ENCODE measurements at places on chromosomes 12 and 14.
A peak's percentile ranks its signal among the peaks of the same experiment; 100 is the strongest.

DNA sequence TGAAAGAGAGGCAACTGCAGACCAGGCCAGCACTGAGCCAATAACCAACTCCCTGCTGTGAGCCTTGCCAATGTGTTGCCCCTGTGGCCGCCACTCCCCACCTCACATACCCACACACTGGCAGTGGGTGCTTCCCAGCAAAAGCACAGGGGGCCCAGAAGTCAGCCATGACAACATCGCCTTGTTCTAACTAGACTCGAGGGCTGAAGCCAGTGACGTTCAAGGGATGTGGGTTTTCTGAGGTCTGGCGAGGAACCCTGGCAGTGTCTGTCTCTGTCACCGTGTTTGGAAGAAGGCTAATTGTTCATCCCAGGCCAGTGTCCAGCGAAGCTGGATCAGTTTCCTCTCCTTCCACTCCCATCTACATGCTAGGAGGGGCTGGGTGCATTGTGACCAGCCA, 311.8 kb upstream of the AMIGO2 start:
- peak; percentile 42 for DNase-seq

GRCh38 chr12:31590642-31591379, at the start of gene DENND5B:
DENND5B (minus strand) TSS chr12:31591136; CDS start chr12:31590832, 304 bp downstream.
- peak; percentile 20 for DNase-seq

GRCh38 chr12:6921996-6922946, 5.5 kb upstream of the ATN1 start:
- DNase-seq = no peak

GRCh38 chr12:95390932-95391331, 83.0 kb upstream of the METAP2 start:
- no peak for DNase-seq

- DNase-seq = no peak
Measured at GRCh38 chr12:89333564-89334252, 18.6 kb downstream of the DUSP6 start.

DNA sequence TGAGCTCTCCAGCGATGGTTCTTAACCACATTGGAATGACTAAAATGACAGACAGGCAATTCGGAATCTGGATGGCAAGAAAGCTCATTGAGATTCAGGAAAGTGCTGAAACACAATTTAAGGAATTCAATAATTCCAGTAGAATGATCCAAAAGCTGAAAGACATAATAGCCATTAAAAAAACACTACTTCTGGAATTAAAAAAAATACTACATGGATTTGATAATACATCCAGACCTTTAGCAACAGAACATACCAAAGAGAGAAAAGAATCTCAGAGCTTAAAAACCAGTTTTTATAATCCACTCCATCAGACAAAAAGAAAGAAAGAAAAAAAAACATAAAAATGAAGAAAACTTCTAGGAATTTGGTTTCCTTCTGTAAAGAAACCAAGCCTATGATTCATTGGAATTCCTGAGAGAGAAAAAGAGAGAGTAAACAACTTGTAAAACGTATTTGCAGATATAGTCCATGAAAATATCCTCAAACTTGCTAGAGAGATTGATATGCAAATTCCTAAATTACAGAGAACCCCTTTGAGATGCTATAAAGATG, 52.8 kb downstream of the SLCO1B1 start:
- no peak for DNase-seq

DNA sequence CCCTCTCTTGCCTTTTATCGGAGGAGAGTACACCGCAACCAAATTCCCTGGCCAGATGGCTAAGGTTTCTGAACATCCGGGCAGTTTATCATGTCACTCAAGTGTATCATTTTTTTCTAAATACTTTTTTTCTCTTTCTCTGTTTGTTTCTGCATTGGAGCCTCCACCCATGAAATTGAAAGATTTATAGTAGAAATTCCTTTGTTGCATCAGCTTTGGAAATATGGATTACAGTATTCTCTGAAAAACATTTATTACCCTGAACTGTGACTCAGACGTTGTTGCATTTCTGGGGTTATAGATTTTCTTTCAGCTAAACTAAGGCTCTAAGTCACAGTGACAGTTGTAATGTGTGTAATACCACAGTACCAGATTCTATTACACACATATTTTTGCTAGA, 187.0 kb downstream of the SPTSSA start:
- no peak for DNase-seq

DNA sequence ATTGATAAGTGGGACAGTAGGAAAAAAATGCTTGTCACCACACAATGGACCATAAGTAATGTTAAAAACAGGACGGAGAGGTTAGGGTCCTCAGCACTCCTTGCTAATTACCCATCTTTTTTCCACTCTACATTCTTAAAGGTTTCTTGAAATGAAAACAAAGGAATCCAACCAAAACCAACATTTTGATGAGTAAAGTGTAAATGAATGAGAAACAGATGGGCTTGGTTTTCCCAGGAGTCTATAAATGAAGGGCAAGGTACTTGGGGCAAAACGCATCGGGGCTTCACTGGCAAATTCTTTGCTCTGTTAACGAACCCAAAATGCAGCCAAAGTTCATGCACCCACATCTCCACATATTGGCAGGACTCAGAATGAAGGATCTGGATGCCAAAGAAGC, 129.2 kb upstream of the BMP4 start:
- no peak for DNase-seq

DNA sequence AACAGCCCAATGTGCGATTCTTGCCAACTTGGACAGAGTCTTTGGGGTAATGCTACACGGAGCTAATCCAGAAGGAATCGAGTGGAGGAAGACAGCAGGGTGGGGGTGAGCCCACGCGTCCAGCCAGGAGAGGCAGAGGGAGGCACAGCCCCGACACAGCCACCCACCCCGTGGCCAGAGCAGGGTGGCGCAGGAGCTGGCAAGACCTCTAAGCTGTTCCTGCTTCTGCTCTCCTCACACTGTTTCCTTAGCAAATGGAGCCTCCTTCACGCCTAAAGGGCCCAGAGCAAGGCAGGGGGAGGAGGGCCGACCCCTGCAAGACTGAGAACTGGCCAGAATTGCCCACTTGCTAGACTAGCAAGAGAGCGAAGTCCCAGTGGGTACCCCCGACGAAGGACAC, 91.5 kb downstream of the FBXL14 start:
- DNase-seq = no peak

- no peak for DNase-seq
Measured at GRCh38 chr12:25797386-25797785, 161.1 kb upstream of the RASSF8 start.
